Suprapubic skin (tissue), 4 donors: ENCODE measurements at places on chromosomes 3 and 15.

DNA sequence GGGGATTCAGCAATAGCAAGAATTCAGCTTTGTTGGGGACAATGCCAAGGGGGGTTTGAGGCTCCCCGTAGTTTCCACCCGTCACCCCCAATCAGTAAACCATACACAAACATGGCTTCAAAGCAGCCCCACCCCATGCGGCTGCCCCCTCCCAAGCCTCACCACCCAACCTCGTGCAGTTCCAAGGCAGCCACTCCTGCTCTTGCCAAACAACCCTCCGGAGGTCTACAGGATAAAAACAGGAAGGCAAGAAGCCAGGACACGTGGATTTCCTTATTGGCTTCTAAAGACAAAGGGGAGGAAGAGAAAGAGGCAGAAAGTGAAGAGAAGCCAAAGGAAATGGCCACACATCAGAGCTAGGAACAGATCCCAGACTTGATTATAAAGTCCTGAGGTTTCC lies 121.1 kb downstream of the SHQ1 start:
- no peak for DNase-seq

- no peak for DNase-seq
Observed at GRCh38 chr3:61425356-61425755, 136.0 kb upstream of the PTPRG start.

GRCh38 chr15:49953421-49953820 lies 165.6 kb downstream of the ATP8B4 start:
- DNase-seq = no peak

- DNase-seq = no peak
Observed at GRCh38 chr15:98568382-98569017, 79.8 kb upstream of the IGF1R start.

GRCh38 chr3:11556851-11557644 lies 86.7 kb downstream of the VGLL4 start:
- DNase-seq = no peak

GRCh38 chr3:12188681-12189287 lies 30.1 kb upstream of the TIMP4 start:
- no peak for DNase-seq

- DNase-seq = no peak
Observed at GRCh38 chr3:85185495-85185894, 226.7 kb downstream of the CADM2 start.

DNA sequence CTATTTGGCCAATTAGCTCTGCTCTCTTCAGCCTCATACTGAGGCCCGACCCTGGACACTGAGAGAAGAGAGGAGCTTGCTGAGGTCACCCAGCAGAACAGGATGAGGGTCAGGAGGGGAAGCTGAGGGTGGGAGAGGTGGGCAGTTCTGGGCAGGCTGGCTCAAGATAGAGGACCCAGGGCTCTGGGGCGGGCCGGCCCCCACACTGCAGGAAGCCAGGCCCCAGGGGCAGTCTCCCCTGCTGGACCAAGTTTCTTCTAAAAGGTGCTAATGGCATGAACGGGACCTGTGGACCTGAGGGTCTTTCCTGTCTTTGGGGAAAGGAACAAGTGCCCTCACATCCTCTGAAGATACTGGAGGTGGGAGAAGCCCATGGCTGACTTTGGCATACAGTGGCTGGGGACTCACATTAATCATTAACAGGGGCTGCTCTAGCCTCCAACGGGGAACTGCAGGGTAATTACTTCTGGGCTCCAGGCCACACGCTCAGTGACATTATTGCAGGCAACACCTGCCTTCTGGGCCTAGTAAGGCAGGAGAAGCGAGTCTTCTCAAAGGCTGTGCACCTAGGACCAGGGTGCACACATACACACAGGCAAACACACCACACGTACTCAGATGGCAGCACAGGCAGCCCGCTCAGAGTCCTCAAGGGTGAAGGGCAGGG lies 10.6 kb downstream of the HCN4 start:
- no peak for DNase-seq

DNA sequence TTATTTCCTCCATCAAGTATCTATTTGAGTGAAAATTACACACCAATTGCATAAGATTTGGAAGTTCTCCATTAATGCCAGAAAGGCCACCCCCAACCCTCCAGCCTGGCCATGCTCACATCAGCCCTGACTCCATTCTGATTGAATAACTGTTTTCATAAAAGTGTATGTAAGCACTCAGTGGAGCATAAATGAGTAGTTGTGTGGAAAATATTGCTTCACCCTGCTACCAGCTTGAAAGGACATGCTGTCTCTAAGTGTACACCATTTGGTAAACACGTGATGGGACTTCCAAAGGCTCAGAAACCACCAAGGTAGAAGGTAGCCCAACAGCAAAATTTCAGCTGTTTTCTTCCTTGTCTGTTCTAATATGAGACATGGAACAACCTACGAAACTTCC lies 393.8 kb downstream of the ZNF385D start:
- no peak for DNase-seq

DNA sequence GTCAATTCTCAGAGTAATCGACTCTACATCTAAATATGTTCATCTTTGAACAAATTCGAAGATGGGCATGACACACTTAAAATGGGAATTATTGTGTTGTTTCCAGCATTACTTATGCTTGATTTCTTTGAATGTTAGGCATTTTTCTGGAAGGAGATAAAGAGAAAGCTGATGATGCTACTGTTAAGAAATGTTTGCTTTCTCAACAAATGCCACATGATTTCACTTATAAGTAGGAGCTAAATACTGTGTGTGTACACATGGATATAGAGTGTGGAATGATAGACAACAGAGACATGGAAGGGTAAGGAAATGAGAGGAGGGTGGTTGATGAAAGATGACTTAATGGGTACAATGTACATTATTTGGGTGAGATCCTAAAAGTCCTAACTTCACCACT lies 400.9 kb downstream of the TBL1XR1 start:
- DNase-seq = no peak

- no peak for DNase-seq
Observed at GRCh38 chr3:188756241-188756640, 415.5 kb upstream of the TPRG1 start.

DNA sequence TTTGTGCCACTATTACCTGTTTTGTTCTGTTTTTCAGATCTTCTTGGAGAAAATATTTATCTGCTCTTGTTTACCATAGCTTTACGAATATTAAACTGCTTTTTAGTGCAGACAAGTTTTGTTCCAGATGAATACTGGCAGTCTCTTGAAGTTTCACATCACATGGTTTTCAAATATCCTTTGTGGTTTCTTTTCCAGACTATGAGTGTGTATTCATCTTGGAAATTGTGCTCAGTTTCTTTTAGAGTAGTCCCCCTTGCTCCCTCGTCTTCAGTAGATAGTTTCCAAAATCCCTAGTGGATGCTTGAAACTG lies 1.2 kb downstream of the PIGB start:
- no peak for DNase-seq

- DNase-seq = no peak
Observed at GRCh38 chr15:68749793-68750192, 70.9 kb downstream of the ANP32A start.

DNA sequence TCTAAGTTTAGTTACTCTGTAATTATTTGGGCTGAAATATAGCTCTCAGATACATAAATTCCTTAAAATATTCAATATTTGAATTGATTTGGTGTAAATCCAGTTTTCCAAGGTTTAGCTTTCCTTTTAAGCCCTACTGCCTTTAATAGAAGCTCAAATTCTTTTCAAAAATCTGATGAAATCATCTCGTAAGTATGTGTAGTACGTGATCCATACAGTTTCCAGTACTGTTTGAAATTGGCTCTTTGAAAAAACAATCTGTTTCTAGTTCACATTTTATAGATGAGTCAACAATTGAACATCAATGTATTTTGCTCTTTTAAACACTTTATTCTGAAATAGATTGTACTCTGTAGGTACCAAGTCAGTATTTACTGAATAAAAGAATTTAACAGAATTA lies 84.2 kb downstream of the LRRC49 start:
- no peak for DNase-seq

GRCh38 chr3:114361391-114361790 lies 67.6 kb downstream of the TIGIT start:
- no peak for DNase-seq

- no peak for DNase-seq
Observed at GRCh38 chr15:44145495-44145894, 49.6 kb downstream of the FRMD5 start.

- DNase-seq = peak; percentile 89
Observed at GRCh38 chr3:187737368-187738070, 7.7 kb downstream of the BCL6 start.

DNA sequence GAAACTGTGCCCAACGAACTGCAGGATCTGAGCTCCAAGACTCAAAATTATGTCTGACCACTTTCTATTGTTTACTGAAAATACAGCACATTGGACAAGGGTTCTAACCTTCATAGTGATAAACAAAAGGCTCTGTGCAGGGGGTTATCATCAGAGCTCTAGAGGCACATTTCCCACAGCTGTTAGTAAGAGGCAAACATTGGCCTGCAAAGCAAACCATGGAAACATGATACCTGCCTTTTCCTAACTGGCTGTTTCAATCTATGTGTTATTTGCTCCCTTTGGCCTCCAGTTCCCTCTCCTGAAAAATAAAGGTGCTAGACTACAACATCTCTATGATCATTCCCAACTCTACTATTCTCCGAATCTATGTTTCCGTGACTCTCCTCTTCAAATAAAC lies 159.7 kb upstream of the ARHGEF26 start:
- no peak for DNase-seq

- DNase-seq = no peak
Observed at GRCh38 chr3:59908701-59909100, 858.9 kb upstream of the CFAP20DC start.

DNA sequence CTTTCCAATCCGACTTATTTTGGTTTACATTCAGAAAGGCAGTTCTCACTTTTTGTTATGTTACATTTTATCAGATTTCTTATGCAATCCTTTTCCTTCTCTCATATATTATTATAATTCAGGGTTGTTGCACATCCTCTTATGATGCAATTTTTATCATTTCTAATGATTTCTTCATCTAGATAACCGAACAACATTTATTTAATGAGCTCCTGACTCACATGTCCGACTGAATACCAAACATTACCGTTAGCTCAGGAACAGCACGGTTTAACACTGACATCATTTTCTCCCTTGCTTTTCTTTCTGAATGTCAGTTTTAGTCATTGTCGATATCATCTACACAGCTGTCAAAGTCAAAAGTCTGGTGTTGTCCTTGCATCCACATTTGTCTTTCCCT lies 199.2 kb downstream of the BCHE start:
- DNase-seq = no peak

- DNase-seq = no peak
Observed at GRCh38 chr3:105764378-105765307, 104.2 kb downstream of the CBLB start.

DNA sequence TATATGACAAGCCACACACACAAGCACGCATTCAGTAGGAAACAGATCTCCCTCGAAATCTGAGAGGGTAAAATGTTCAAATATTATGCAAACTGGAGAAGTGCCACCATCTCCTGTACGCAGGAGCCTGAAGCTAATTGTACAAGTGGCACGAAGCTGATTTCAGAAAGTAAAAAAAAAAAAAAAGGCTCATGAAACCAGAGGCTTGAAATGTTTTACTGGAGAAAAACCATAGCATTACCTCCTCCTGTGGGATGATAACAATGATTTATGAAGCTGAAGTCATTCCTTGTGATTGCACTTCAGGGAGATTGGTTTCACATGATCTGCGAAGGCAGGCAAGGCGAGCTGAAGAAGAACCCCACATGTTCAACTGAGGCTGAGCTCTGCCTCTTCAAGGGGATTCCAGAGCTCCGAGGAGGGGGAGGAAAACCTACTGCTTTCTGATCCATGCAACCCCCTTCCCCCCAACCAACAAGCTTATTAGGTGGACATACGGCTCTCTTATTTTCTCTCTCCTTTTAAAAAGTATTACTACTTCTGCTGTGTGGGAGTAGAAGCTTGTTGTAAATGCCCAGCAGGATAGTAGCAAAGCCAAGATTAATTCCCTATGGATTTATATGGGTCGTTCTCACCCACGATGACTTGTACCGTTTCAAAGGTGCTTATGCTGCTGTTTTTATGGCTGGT lies 101.1 kb downstream of the GREM1 start:
- DNase-seq = no peak

DNA sequence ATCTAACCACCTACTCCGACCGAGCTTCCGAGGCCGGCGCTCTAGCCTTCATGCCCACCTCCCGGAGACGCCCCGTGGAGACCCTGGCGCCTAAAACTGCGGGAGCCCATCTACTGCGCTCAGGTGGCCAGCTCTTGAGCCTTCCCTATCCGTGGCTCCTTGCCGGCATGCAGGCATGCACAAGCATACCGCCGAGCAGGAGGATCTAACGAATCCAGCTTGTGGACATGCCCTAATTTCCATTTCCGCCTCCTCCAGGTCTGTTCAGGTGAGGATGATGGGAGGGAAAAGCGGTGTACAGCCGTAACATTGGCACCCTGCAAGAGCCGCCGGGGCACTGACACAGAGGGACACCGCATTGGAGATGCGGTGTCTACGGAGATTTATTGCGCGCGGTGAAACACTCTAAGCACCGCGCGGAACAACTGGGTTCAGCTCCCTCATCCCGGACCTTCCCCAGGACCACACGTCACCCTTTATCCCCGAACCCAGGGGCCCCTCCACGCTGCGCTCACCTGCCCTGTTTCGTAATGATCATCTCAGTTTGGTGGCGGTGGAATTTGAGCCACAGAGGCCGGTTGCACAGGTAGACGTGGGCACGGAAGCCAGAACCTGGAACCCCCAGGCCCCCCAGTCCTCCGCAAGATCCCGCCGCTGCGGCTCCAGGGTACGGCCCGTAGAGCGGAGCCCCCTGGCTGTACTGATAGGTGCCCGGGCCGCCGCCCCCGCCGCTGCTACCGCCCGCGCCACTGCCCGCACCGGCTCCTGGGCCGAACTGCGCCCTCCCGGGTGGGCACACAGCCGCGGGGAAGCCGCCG lies 1.0 kb downstream of the EOMES start:
- DNase-seq = no peak

DNA sequence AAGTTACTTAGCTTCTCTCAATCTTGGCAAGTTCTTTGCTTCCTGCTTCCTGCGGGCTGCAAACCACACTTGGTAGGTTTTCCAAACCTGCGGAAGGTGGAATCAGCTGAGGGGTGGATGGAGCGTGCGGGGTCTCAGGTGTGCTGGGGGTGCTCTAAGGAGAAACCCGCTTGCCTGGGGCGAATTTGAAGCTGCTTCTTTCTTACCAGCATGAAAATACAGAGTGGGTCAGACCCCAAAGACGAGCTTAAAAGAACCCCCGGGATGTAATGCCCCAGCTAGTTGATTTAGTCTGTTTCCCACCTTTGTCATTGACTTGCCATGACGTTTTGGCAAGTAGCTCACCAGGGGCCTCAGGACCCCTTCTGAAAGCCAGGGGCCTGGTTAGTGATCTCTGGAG lies 28.8 kb upstream of the CORO2B start:
- DNase-seq = no peak

- no peak for DNase-seq
Observed at GRCh38 chr3:67619991-67620390, 34.4 kb downstream of the SUCLG2 start.

DNA sequence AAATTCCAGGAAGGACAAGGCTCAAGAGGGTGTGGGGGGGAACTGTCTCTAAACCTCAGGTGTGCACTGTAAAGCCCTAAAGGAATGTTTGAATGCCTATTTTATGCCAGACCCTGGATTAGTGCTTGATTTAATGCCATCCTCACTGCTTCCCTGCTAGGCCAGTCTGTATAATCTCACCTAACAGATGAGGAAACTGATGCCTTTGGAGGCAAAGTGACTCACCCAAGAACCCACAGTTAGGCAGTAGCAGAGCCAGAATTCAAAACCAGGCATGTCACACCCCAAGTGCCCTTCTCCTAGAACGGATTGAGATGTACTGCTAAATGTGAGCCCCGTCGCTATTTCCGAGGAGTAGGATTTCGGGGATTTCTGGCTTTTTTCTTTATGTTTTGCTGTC lies 7.8 kb downstream of the CAMK1 start:
- no peak for DNase-seq
